ENCODE measurements at places on chromosomes 7 and 10. TPM values are rescaled to one million over a fixed set of nuclear protein-coding genes. Genes with fewer than 3 reads are reported as not detected.

DNA sequence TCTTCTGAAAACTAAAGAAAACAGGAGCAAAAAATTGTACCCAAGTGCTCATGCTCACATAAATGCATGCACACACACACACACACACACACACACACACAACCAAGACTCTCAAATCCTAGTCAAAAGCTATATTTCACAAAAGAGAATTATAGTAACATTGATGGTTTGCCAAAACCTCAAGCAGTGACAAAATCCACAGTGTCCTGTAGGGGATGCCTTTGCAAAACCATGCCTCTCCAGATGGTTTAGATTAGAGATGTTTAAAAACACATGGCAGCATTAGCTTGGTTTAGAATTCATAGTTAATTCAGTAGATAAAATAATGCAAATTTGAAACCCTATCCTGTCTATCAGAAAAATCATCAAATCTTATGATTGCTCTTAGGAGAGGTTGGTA lies 232.2 kb downstream of the DYNC1I1 start:
- H3K36me3 ChIP-seq: no peaks in the 10 kb centered on the region
- H3K27ac ChIP-seq: no peak overlapping the region
- H3K4me1 ChIP-seq: no peaks in the 10 kb centered on the region
- peaks cover 2% of the 10 kb centered on the region for H3K27me3 ChIP-seq

Gene LRRC18
- not detected for total RNA-seq

Gene CDHR1
- not detected for total RNA-seq

Gene MMRN2
- 0.57 TPM for total RNA-seq

Gene PALD1
- total RNA-seq: not detected
